ENCODE measurements at places on chromosomes 2 and 18.

GRCh38 chr2:170165129-170165528 lies 12.8 kb upstream of the MYO3B start:
- DNase-seq, result no peak

- no peak for DNase-seq
These were observed 252.1 kb downstream of the CDCA7 start for GRCh38 chr2:173606619-173607248.

- DNase-seq, result no peak
These were observed 1191.2 kb downstream of the CNTNAP5 start for GRCh38 chr2:125216321-125216720.

DNA sequence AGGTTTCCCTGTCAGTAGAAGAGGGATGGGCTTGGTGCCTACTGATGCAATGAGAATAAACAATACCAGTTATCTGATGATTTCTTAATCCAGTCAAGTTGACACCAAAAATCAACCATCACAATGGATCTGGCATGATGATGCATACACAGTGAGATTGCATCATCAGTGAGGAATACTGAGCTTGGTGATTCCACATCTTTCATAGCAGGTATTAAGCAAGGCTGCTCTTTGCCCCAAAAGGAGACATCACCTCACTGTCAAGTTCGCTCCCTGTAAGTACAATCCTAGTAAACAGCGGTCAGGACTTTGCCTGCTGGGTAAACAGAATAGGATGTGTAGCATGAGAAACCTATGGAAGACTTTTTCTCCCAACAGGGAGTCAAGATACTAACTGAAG lies 282.7 kb upstream of the CDH2 start:
- no peak for DNase-seq

DNA sequence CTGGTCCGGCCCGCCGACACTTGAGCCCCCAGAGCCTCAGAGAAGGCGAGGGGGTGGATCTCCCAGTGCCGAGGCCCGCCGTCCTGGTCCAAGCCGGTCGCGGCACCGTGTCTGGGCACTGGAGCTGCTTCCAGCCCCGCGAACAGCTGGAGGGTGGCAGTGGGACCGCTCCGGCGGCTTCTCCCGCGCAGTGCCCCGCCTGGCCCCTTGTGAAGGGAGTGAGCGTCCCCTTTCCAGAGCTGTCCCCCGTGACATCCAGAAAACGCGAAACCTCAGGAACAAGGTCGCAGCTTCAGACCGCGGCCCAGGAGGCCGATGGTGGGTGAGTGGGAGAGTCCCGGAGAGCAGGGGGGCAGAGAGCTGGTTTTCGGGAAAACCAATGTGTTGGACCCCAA lies 579 bp upstream of the EMX1 start:
- DNase-seq, result no peak

GRCh38 chr2:181683518-181684453 lies 3.5 kb upstream of the NEUROD1 start:
- DNase-seq, result no peak

- no peak for DNase-seq
These were observed 175.4 kb downstream of the NRP2 start for GRCh38 chr2:205857520-205858237.

GRCh38 chr2:172516299-172516698 lies 39.6 kb upstream of the PDK1 start:
- no peak for DNase-seq

DNA sequence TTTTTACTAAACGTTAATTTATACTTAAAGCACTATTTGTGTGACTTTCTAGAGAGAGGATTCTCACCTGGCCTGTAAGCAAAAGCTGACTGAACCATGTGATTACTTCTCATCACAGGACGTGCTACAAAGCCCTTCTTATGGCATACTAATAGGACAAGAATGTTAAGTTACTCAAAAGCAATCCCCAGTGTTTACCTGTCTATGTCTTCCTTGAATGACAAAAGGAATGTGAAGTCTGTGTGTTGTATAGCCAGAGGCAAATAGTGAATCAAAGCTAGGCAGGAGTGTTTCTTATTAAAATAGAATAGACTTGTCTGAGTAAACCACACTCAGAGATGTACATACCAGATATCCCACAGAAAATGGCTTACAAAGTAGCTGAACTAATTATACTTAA lies 1465.5 kb downstream of the SUCLG1 start:
- DNase-seq, result no peak

DNA sequence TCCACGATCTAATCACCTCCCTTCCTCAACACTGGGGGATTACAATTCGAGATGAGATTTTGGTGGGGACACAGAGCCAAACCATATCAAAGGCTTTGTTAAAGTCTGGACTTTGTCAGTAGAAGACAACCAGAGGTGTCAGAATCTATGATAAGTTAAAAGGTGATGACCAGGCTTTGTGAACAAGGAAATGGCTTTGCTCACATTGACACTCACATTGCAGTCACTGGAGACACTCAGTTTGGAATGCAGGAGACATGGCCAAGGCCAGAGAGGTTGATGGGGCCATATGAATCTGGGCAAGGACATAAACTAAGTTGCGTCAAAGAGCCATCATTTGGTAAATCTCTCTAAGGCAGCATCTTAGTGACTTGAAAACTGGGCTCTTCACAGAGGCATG lies 678.2 kb upstream of the FSHR start:
- no peak for DNase-seq

GRCh38 chr2:69624611-69625010 lies 18.9 kb downstream of the AAK1 start:
- DNase-seq, result no peak

DNA sequence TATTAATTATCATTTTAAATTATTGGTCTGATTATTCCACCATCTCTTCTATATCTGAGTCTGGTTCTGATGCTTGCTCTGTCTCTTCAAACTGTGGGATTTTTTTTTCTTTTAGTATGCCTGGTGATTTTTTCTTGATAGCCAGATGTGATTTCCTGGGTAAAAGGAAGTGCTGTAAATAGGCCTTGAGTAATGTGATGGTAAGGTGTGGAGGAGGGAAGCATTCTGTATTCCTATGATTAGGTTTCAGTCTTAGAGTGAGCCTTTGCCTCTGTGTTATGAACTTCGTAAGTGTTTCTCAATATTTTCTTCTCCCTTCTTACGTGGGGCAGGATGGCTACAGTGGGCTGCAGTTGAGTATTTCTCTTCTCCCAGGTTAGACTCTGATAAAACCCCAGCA lies 103.0 kb downstream of the EHBP1 start:
- DNase-seq, result no peak

DNA sequence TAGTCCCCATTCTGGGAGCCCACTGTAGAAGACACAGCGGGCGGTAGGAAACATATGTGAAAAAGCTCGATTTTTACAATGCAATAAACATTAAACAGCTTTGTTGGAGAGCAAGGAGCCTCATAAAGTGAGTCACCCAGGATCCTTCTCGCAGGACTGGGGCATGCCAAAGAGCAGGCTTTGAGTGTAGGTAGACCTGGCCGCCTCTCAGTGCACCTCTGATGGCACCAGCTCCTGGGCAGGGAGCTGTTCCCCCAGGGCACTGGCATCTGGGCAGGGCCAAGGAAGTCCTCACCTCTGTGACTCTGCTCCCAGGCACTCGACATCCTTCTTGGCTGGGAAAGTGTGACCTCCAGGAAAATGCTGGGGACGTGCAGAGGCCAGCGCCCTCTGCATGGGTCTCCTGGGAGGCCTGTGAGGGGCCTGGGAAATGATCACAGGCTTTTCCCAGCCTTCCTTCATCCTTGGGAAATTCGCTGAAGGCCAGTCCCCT lies 94.2 kb downstream of the POLR1A start:
- no peak for DNase-seq

DNA sequence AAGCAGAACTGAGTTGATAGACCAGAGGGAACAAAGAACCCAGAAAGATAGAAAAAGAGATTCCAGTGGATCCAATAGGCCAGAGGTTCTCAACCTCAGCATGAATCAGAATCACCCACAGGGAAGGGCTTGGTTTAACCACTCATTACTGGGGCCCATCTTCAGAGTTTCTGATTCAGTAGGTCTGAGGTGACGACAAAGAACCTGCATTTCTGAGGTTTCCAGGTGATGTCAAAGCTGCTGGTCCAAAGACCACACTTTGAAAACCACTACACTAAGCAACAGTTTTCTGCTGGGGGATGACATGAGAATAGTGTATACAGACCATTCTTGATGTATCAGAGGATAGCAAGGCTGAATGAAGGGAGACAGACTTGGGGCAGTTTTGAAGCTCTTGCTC lies 296.9 kb upstream of the STON1 start:
- no peak for DNase-seq

DNA sequence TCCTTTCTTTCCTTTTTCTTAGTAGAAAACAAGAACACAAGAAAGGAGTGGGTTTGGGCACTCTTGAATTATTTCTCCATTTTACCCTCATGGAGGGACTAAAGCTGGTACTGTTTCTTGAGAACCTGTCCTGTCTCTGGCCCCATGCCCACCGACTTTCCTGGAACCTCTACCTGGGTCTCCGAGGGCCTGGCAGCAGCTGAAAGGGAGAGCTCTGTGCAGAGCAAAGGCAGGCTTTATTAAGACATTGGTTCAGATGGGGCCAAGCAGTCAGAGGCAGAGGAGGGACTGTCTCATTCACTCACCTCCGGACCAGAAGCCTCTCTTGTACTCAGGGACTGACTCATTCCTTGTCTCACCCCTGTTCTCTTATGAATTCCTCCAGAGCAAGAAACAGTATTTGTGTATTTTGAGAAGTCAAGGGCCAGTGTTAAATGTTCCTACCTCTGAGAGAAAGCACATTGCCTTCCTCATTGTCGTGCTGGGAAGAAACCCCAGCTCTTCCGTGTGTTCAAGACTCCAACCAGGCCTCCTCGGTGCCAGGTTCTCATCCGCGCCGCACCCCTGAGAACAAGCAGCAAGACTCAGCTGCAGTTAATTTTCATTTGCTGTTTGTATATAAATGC lies 201.9 kb upstream of the NT5C1B start:
- DNase-seq, result no peak

DNA sequence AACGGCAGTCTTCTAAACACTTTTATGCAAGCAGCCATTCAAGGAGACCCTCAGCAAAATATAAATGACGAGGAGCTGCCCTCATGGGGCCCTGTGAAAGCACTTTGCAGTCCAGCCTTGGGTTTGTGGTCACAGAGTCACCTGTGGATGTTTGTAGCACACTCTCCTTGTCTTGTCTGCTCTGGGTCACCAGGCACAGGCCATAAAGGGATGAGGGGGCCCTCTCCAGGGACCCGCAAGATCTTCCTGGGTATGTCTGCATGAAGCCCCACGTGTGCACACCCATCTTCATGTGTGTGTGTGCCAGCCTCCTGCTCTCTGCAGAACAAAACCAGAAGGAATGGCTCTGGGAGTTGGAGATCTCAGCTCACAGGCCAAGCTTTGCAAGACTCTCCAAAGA lies 36.2 kb downstream of the ATOH8 start:
- DNase-seq, result no peak

DNA sequence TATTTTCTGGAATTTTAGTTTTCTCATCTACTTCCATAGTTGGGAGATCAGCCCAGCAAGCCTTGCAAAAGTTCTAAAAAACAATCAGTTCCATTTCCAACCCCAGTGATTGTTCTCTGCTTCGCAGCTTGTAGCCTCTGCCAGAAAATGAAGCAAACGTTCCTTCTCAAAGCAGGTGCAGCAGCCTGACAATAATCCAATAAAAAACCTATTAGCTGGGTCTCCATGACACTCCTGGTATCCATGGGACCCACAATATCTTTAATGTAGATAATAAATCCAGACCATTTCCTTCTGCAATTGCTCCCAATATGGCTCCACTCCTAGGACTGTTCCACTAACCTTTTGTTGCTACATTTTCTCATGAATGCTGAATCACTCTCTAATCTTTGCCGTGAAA lies 140.8 kb upstream of the SETBP1 start:
- no peak for DNase-seq

DNA sequence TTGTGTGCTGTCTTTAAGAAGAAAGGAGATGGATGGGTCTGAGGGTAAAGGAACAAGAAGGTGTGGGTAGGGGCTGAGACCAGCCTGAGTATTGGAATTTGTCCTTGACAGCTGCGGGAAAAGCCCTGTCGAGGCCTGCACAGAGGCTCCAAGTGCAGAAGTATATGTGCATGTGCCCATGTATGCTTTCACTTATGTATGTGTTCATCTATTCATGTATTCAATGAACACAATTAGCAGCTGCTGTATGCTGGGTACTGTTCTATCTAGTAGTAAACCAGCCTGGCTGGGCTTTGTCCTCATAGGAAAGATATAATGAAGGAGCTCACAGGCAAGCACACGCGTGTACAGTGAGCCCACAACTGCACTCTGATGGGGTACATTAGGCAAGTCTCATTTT lies 181.4 kb downstream of the CALCRL start:
- DNase-seq, result no peak

DNA sequence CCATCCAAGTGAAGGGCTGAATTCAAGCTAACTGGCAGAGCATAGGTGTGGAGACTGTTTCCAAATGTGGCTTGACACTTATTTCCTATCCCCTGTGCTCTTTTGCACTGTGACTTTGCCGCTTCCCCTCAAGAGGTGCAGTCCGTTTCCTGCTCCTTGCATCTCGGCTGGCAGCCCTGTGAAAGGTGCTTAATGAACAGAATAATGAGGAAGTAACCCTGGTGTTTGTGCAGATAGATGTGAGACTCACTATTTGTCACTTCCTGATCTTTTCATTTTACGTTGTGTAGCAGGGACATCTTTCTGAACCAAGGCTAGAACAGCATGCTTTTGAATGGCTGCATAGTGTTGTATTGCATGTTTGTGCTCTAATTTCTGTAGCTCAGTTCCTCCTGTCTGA lies 60.8 kb downstream of the CEP192 start:
- peak; percentile 9 for DNase-seq

DNA sequence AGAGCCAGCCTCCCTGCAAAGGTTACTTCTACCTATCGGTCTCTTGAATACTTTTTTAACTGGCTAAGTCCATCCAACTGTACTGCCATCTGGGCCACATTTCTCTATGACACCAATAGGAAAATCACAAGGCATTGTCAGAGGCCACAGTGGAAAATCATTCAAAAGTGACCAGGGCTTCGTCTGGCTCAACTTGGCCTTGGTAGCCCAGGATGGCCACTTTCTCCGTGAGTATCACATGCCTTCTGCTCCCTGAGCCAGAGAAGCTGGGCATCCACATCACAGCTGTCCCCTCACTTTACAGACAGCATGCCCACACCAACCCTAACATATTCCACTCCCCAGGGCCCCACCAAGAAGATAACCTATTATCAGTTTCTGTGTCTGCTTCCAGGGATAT lies 5.8 kb downstream of the CIB4 start:
- no peak for DNase-seq

DNA sequence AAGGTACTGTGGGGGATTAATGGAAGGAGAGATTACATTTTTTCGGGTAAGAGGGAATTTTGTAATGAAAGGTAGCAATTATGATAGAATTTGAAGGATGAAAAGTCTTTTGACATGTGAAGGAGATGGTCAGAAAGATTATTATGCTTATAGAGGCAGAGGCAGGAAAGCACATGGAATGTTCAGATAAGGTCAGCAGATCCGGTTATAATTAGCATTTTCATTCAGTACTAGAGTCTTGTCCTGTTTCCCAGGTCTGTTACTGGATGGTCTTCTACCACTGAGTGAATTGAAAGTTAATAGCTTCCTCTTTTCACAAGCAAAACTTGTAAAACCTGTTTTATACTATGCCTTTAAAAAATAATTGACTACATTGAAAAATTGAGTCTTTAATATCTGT lies 116.9 kb downstream of the PHLPP1 start:
- DNase-seq, result no peak

- DNase-seq, result no peak
These were observed 61.1 kb upstream of the SP3 start for GRCh38 chr2:174026122-174026845.

All from CD4-positive, alpha-beta T cell treated with Interleukin-10 for 1 hour (primary cell).